ENCODE measurements at places on chromosomes 12 and 14. TPM values are rescaled to one million over a fixed set of nuclear protein-coding genes. Genes with fewer than 3 reads are reported as not detected.

Gene RNF212B
- not detected for total RNA-seq

Gene SMIM41
- total RNA-seq: not detected

Gene JPH4
- not detected for total RNA-seq

Gene ESRRB
- not detected for total RNA-seq

Gene SYNDIG1L
- total RNA-seq: not detected
